ENCODE measurements at places on chromosomes 5 and 9.

DNA sequence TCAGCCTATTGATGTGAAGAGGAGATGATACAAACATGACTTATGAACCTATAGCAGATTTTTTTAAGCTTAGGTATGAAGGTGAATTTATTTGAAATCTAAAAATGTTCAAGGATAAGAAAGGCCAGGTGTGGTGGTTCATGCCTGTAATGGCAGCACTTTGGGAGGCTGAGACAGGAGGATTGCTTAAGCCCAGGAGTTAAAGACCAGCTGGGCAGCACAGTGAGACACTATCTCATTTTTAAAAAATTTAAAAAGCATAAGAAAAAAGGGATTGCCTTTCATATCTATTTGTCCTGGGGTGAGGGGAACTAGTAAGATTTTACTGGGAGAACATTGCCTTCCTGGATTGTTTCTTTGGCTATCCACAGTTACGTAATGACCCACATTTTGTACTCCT lies 40.8 kb upstream of the SRP19 start:
- DNase-seq = no peak

GRCh38 chr5:7856855-7857254 lies 5.9 kb upstream of the CFAP90 start:
- peak; percentile 56 for DNase-seq

DNA sequence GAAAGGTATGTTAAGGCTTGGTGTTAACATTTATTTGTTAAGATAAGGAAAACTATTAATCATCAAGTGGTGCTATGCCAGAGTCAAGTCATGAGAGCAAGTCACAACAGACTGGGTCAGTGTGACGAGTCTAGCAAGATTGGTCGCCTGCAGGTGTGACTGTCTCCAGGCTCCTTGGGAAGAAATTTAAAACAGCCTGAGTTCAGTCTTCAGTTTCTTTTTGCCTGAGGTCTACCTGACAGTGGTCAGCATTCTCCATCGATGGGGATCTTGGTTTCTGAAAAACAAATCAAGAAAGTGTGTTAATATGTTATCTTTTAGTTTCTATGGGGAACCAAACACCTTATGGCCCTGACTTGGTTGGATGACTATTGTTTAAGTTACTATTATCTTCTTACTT lies 56.3 kb downstream of the CETN3 start:
- no peak for DNase-seq

GRCh38 chr5:37984300-37984699 lies 144.5 kb upstream of the GDNF start:
- no peak for DNase-seq

DNA sequence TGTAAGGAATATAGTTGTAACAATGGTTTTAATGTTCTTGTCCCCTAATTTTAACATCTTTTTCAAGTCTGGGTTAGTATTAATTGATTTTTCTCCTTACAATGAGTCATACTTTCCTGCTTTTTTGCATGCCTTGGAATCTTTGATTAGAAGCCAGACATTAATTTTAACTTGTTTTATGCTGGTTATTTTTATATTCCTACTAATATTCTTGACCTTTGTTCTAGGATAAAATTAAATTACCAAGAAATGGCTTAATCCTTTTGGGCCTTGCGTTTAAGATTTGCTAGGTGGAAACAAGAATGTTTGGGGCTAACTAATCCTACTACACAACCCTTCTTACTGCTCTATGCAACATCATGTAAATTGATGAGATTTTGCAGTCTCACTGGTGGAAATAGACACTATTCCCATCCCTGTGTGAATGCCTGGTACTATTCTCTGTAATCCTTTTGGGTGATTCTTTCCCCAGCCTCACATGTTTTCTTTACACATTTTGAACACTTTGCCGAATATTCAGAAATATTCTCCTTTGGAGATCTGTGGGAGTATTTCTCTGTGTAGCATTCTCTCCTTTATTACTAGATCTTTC lies 47.2 kb downstream of the ZCCHC7 start:
- no peak for DNase-seq

- no peak for DNase-seq
These were observed 116.6 kb downstream of the KLHL3 start for GRCh38 chr5:137619191-137619870.

DNA sequence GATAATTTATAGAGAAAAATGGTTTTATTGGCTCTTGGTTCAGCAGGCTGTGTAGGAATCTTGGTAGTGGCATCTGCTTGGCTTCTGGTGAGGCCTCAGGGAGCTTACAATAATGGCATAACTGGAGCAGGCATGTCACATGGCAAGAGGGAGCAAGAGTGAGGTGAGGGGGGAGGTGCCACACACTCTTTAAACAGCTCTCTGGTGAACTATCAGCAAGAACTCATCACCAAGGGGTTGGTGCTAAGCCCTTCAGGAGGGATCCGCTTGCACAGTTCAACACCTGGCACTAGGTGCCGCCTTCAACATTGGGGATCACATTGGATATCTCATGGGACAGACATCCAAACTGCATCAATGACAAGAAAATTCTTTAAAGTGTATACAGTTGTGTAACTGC lies 10.5 kb downstream of the GPBP1 start:
- DNase-seq = no peak

- DNase-seq = no peak
These were observed 65.8 kb downstream of the SETX start for GRCh38 chr9:132288966-132289365.

DNA sequence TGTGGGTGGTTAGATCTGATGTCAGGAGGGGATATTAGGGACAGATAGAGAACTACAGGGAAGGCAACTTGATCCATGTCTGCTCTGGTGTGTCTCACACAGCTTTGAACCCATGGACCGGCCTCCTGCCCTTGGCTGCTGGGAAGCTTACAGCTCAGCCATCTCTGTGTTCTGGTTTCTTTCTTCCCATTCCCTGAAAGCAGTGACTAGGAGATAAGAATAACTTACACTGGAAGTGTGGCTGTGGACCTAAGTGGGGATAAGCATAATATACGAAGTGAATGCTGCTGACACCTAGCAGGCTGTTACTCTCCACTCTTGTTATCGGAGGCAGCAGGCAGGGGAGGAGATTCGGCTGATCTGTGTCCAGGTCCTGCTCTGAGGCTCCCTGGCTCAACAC lies 282.3 kb upstream of the TUT7 start:
- DNase-seq = no peak

DNA sequence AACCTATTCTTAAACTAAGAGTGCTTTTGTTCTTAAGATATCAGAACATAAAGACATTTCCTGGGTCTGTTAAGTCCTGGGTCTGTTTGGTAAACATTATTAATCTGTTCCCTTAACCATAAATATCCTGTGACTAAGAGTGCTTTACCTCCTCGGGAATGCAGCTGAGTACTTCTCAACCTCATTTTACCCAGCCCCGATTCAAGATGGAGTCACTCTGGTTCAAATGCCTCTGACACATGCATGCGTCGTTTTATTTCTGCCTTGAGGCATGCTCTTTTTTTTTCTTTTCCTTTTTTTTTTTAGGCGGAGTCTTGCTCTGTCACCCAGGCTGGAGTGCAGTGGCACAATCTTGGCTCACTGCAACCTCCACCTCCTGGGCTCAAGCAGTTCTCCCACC lies 39.8 kb upstream of the FBXL17 start:
- no peak for DNase-seq

DNA sequence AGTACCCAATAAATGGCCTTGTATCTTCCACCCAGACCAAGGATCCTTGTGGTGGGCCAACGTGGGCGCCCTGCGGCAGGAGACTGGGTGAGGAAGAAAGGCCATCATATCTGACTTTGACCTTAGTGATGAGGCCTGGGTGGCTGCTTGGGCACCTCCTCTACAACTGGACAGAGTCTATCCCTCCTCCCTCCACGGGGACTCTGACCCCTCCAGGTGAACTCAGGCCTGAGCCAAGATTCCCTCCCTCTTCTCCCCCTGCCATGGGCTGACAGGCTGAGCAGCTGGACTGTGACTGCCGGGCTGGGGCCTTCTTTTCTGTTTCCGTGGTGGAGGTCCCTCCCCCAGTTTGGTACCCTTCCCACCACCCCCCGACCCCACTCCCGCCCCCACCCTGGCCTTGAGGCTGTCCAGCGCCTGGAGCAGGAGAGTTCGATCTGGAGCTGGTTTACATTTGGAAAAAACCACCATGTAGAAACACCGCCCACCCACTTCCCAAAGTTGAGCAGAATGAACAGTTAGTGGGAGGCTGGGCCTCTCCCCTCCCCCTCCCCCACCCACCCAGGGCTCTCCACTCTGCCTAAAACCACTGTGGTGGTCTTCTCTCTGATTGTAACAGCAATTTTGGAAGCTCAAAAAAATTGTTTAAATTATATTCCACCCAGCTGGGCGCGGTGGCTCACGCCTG lies 1.2 kb upstream of the PHYHD1 start:
- no peak for DNase-seq

- no peak for DNase-seq
These were observed 1014.6 kb downstream of the DTWD2 start for GRCh38 chr5:117973785-117974184.

- DNase-seq = no peak
These were observed 8.5 kb downstream of the PANK3 start for GRCh38 chr5:168570490-168571328.

DNA sequence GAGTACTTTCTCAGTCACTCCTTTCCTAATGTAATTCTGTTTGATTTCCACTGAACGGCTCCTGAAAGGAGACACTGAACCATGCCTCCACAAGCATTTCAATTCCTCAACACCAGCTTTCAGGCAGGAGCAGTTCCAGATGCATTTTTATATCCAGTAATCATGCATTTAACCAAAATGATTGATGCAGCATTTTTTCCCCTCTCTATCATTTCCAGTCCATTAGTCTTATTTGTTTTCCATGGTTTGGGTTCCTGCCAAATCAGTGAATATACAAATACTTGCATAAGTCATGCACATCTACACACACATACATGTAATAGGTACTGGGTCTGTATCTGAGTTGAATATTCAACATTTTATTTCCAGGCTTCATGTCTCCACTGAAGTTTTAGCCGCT lies 122.7 kb downstream of the GRIA1 start:
- DNase-seq = no peak

- no peak for DNase-seq
These were observed 55.5 kb downstream of the ROR2 start for GRCh38 chr9:91894536-91894935.

DNA sequence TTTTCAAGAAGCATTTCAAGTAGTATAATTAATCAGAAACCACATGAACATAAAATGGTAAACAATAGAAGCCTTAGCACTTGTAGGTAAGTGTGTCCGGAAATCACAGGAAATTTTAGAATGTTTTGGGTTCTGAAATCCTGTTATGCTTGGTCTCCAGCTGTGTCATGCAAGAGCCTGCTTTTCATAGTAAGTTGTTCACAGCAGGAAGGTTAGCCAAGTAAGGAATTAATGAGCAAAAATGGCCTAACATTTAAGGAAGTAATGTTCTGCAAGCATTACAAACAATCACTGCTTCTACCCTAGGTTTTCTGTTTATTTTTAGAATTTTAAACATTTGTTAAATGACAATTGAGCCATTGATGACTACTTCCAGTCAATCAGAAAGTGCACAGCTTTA lies 669.5 kb downstream of the SLCO4C1 start:
- DNase-seq = no peak

GRCh38 chr5:57470339-57470738 lies 12.3 kb downstream of the ACTBL2 start:
- no peak for DNase-seq

- no peak for DNase-seq
These were observed 8.0 kb upstream of the GFI1B start for GRCh38 chr9:132970324-132971062.

DNA sequence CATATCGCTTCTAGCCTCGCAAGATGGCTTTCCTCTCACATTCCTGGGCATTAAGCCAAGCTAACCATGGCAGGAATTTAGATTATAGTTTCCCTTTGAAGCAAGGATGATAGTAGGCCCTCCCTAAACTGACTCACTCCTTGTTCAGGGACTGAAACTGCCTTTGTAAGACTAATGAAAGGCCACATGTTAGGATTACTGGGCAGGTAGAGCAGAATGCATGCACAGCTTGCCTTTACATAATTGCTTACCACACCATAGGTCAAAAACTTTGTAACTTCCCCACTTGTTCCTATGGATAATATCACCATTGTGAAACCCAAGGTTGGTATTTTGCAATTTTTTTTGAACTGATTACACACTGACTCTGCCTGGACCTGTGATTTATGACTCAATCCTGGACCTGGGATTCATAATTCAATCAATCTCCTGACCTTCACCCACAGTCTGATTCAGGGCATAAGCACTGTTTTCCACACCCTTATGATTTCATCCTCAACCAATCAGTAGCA lies 41.0 kb upstream of the PRDM9 start:
- DNase-seq = no peak

DNA sequence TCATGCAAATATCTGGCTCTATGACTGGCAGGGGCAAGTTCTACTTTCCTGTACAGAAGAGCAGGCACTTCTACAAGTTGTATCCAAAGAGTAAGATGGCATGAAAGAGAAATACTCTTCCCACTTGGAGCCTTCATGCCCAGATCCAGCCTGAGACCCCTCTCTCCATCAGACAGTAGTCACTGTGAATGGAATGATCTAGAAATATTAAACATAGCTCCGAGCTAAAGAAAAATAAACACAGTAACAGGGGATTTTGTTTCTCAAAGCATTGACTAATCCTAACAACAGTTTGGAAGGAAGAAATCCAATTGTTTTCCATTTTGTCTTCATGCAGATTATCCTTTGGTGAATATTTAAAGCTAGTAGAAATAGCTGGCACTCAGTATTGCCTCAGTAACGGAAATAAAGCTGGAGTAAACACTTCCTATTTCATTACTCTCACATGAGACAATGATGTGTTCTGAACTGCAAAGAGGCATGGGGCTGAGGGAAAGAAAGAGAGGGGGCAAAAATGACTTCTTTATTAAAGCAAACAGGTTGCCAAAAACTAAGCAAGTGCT lies 100.0 kb downstream of the SEMA5A start:
- DNase-seq = no peak

DNA sequence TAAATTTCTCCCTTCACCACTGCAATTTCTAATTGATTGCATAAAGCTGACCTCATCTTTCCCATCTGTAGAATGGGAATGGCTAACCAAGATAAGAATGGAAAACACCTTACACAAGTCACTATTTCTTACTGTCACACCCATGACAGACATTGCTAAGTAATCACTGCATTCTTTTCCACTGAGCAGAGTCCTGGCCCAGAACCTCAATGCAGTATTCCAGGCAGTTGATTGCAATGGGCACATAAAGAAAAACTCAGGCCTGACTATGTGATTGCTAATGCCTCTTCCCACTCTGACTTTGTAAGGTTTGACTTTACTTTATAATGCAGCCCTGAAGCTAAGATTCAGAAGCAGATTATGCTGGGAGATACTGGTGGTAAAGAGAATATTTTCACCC lies 29.3 kb downstream of the TRIM32 start:
- no peak for DNase-seq

Measured in HEK293T (cell line).